ENCODE measurements at places on chromosomes 2 and 18. TPM values are rescaled to one million over a fixed set of nuclear protein-coding genes. Genes with fewer than 3 reads are reported as not detected.

- DNase-seq = no peak
These were observed 118.2 kb downstream of the PAX3 start for GRCh38 chr2:222180619-222181018.

- DNase-seq = no peak
These were observed 314.2 kb downstream of the PID1 start for GRCh38 chr2:228956701-228957474.

DNA sequence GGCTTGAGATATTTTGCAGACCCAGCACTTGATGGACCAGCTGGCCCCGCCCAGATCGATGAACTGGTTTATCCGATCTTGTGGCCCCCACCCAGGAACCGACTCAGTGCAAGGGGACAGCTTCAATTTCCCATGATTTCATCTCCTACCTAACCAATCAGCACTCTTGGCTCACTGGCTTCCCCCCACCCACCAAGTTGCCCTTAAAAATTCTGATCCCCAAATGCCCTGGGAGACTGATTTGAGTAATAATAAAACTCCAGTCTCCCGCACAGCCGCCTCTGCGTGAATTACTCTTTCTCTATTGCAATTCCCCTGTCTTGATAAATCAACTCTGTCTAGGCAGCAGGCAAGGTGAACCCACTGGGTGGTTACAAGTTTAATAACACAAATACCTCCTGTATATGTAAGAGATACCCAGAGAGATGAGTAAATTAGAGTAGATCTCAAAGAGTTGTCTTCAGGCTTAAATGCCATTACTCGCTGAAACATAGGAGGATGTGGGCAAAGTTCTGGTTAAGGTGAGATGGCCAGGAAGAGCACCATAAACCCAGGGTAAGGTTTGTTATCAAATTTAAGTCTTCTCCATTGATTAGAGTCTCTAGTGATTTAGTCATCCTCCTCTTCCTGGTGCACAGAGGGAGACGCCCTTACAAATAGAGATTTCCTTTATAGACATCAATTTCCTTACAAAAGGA lies 222.8 kb downstream of the ARL4C start:
- DNase-seq = no peak

- no peak for DNase-seq
These were observed 121.6 kb downstream of the TXNL1 start for GRCh38 chr18:56516789-56517188.

- no peak for DNase-seq
These were observed 34.1 kb downstream of the PIAS2 start for GRCh38 chr18:46883180-46883579.

- no peak for DNase-seq
These were observed 86.0 kb downstream of the RBMS1 start for GRCh38 chr2:160407393-160408172.

DNA sequence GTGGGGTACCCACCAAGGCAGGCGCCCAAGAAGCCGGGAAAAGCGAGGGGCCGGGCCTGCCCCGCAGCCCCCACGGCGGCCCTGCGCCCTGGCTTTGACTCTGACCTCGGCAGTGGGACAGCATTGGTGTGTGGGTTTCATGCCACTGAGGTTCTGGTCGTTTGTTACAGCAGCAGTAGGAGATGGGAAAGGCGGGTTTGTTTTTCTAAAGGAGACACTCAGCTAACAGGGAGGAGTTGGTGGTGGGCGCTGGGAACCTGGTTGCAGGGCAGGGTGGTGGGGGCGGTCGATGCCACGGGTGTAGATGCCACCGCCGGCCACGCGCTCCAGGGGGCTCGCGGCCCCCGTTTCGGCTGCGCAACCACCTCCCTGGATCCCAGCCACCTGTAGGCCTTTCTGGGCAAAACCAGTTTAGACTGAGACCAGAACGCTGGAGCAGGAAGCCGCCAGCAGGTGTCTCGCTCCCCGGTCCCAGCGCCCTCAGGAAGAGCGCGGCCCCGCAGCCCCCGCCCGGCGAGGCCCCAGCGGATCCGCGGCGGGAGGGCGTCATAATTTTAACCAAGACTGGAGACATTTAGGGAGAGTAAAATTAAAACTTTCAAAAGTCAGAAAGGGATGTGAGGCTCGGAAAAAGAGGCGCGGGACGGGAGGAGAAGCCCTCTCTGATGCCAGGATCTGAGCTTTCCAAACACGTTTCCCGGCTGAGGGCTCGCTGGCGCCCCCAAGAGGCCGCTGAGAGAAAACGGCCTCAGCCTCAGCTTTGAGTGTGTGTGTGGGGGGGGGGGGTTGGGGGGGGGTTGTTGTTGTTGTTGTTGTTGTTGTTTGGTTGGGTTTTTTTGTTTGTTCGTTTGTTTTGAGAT lies 17.4 kb downstream of the CIDEA start:
- DNase-seq = no peak

DNA sequence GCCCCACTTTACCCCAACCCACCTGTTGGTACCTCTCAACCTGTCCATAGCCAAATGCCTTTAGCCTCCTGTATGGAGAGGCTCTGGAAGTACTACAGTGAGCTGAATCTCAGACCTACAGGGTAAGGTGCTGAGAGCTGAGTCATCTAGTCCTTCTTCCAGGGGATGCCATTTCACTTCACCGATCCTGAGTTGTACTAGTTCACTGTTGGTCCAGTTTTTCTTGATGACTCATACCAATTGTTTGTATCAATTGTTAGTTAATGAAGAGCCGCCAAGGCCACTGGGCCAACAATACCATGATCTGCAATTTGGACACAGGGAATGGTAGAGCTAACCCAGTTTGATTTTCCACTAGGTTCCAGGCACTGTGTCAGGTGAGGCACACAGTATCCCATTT lies 257.0 kb downstream of the CLIP4 start:
- DNase-seq = no peak

DNA sequence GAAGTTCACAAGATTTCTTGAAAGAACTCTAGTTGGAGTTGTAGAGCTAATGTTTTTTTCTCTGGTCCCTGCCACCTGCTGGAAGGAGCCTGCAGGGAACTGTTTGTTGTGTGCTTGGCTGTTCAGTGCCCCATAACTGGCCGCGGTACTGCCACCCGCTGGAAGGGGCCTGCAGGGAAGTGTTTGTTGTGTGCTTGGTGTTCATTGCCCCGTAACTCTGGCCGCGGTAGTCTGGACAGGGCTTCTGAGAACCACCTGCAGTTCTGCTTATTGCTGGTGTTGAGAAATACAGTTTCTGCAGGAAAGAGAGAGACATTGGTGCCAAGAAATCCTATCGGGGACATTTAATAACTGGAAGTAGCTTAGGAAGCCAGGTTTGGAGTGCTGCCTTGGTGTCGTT lies 58.1 kb downstream of the AGAP1 start:
- no peak for DNase-seq

DNA sequence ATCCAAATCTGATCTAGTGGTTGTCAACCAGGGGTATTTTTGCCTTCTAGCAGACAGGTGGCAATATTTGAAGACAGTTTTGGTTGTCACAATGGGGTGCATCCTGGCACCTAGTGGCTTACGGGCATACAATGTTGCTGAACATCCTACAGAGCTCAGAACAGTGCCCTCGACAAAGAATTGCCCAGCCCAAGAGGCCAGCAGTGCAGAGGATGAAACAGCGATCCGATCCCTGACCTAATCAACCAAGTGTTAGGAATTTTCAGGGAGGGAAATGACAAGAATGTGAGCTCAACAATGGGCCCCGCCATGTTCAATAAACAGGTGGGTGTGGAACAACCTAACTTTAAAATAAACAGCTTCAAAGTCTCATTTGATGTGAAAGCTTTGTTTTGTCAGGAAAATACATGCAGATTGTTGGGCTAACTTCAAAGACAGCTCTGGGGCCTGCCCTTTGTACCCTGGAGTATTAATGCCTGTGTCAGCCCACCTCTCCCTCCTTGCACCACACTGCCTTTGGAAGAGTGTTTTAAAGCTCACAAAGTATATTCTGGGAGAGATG lies 22.5 kb upstream of the SCYGR5 start:
- no peak for DNase-seq

DNA sequence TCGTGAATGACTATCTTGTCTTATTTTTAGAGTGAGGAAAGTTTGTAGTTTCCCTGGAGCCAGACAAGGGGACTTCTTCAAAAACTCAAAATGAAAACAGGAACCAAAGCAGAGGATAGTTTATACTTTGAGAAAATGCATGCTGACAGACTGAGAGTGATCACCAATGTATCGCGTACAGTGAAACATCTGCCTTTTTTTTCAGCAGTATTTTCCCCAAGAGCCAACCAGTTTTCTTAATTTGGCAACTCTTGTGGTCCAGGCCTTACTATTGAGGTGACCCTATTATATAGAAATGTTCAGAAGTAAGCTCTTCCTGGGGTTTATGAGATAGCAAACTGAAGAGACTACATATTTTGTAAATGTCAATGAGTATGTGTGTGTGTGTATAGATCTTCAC lies 153.7 kb upstream of the VRK2 start:
- no peak for DNase-seq

Gene MLPH
- polyA plus RNA-seq = 15.5 TPM

Gene FAP
- polyA plus RNA-seq = 300 TPM

Gene TSGA10
- 1.4 TPM for polyA plus RNA-seq

Gene TTL
- 26.6 TPM for polyA plus RNA-seq

Gene CXCR2
- polyA plus RNA-seq = not detected

Gene MYO5B
- 0.41 TPM for polyA plus RNA-seq

Gene SULT1C4
- 4.1 TPM for polyA plus RNA-seq

All from AG04450 (cell line).